ENCODE measurements at places on chromosomes 3 and 15. TPM values are rescaled to one million over a fixed set of nuclear protein-coding genes. Genes with fewer than 3 reads are reported as not detected.

DNA sequence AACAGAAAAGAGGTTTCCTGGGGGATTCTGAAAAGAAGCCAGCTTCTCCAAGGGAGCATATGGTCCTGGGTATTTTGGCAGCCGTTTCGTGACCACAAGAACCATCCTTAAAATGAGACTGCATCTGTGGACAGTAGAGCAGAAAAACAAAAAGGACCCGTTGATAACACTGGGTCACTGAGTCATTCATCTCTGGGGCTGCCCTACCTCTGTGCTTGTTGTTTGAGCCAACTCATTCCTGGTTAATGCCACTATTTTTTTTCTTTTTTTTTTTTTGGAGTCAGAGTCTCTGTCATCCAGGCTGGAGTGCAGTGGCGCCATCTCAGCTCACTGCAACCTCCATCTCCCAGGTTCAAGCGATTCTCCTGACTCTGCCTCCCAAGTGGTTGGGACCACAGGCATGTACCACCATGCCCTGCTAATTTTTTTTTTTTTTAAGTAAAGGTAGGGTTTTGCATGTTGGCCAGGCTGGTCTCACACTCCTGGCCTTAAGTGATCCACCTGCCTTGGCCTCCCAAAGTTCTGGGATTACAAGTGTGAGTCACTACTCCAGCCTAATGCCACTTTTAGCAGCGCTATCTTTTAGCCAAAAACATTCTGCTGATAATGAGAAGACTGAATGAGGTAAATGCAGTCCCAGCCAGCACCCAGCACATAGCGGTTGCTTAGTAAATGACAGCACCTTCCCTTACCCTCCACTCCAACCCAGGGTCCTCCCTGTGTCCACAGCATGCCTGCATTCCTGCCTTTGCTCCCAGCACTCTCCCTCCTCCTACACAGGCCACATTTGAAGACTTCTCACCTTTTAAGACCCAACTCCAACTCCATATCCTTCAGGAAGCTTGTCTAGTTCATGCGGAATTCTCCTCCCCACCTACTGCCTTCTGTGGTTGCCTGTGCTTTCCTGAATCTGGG lies 9.1 kb upstream of the ISL2 start:
- H3K27me3 ChIP-seq: no peaks in the 10 kb centered on the region
- no peak overlapping the region for H3K27ac ChIP-seq
- H3K36me3 ChIP-seq: no peaks in the 10 kb centered on the region
- no peak for DNase-seq

GRCh38 chr3:113981803-113982202 lies 34.0 kb downstream of the ZDHHC23 start:
- H3K27ac ChIP-seq: no peak overlapping the region
- H3K4me3 ChIP-seq: no peak overlapping the region
- H3K36me3 ChIP-seq: no peaks in the 10 kb centered on the region
- no peak for DNase-seq
- H3K4me1 ChIP-seq: no peaks in the 10 kb centered on the region

Gene AADACL2
- total RNA-seq: not detected

Gene TCF12
- total RNA-seq: 26.9 TPM

- H3K4me3 ChIP-seq: no peak overlapping the region
- peak; percentile 55 for DNase-seq
- peaks cover 29% of the 10 kb centered on the region for H3K36me3 ChIP-seq
- no peaks in the 10 kb centered on the region for H3K27me3 ChIP-seq
- no peak overlapping the region for H3K27ac ChIP-seq
Observed at GRCh38 chr15:73265536-73266153, 103.1 kb downstream of the HCN4 start.

- no peaks in the 10 kb centered on the region for H3K27me3 ChIP-seq
- H3K4me1 ChIP-seq: no peaks in the 10 kb centered on the region
- DNase-seq: no peak
- H3K36me3 ChIP-seq: no peaks in the 10 kb centered on the region
- no peak overlapping the region for H3K4me3 ChIP-seq
- no peak overlapping the region for H3K27ac ChIP-seq
Observed at GRCh38 chr3:43727930-43728329, 37.2 kb downstream of the ABHD5 start.

GRCh38 chr3:65936908-65937638 lies 101.6 kb downstream of the MAGI1 start:
- H3K27me3 ChIP-seq: no peaks in the 10 kb centered on the region
- H3K4me1 ChIP-seq: peaks cover 5% of the 10 kb centered on the region
- no peak overlapping the region for H3K27ac ChIP-seq
- no peak overlapping the region for H3K4me3 ChIP-seq
- no peaks in the 10 kb centered on the region for H3K36me3 ChIP-seq

- no peaks in the 10 kb centered on the region for H3K4me1 ChIP-seq
- no peak overlapping the region for H3K4me3 ChIP-seq
- H3K36me3 ChIP-seq: no peaks in the 10 kb centered on the region
- H3K27me3 ChIP-seq: no peaks in the 10 kb centered on the region
Observed at GRCh38 chr3:120435621-120436020, 15.2 kb downstream of the FSTL1 start.

- peaks cover 38% of the 10 kb centered on the region for H3K4me1 ChIP-seq
- no peaks in the 10 kb centered on the region for H3K27me3 ChIP-seq
- H3K4me3 ChIP-seq: no peak overlapping the region
Observed at GRCh38 chr15:92637626-92638025, 17.9 kb downstream of the FAM174B start.

- no peaks in the 10 kb centered on the region for H3K36me3 ChIP-seq
- no peaks in the 10 kb centered on the region for H3K27me3 ChIP-seq
- H3K4me3 ChIP-seq: no peak overlapping the region
- DNase-seq: no peak
- H3K4me1 ChIP-seq: no peaks in the 10 kb centered on the region
Observed at GRCh38 chr3:197525706-197526105, 30.1 kb downstream of the BDH1 start.

- no peaks in the 10 kb centered on the region for H3K27me3 ChIP-seq
- no peak overlapping the region for H3K4me3 ChIP-seq
- DNase-seq: no peak
- no peaks in the 10 kb centered on the region for H3K4me1 ChIP-seq
Observed at GRCh38 chr15:92578096-92578835, 77.3 kb downstream of the FAM174B start.

DNA sequence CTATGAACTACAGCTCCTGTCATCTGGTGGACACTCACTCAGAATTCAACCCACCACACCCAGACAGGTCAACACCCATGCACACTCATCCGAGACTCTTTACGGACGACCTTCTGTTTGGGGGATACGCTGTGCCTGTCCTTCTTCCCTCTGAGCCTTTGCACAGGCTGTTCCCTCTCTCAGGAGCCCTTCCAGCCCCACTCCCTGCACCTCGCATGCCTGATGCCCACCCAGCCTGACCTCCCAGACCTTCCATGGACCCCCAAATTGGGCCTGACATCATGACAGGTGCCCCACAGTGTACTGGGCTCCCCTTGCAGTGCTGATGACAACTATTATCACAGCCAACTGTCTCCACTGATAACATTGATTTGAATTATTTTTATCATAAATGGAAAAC lies 135.8 kb downstream of the NSMCE3 start:
- no peak overlapping the region for H3K4me3 ChIP-seq
- no peaks in the 10 kb centered on the region for H3K36me3 ChIP-seq
- no peaks in the 10 kb centered on the region for H3K4me1 ChIP-seq
- no peak for DNase-seq
- H3K27me3 ChIP-seq: no peaks in the 10 kb centered on the region

- no peaks in the 10 kb centered on the region for H3K4me1 ChIP-seq
- no peak overlapping the region for H3K4me3 ChIP-seq
- H3K27ac ChIP-seq: no peak overlapping the region
- H3K27me3 ChIP-seq: peaks cover 4% of the 10 kb centered on the region
- peak; percentile 12 for DNase-seq
Observed at GRCh38 chr3:79086514-79086913, 681.3 kb downstream of the ROBO1 start.

Gene SEMA7A
- 0.51 TPM for total RNA-seq

Gene APBA2
- total RNA-seq: 9.3 TPM

Gene CISH
- total RNA-seq: 21.0 TPM

DNA sequence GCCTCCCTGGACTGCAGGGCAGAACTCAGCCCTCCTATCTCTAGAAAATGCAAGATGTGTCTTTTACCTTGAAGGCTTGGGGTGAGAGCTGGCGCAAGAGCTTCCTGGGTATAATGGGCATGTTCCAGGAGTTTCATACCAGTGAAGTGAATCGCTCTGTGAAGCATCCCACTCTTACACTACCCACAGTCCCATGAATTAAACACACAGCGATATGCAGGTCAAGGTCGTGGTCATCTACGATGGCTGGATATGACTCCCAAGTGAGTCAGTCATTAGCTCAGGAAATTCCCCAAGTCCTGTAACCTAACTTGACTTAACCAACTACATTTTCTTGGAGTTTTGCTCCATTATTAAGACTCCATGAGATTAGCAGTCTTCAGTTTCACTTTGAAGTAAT lies 439.7 kb downstream of the NTRK3 start:
- no peaks in the 10 kb centered on the region for H3K27me3 ChIP-seq
- DNase-seq: no peak
- H3K4me1 ChIP-seq: no peaks in the 10 kb centered on the region
- no peaks in the 10 kb centered on the region for H3K36me3 ChIP-seq
- no peak overlapping the region for H3K4me3 ChIP-seq

GRCh38 chr15:88982304-88982945 lies 69.2 kb upstream of the MFGE8 start:
- H3K4me3 ChIP-seq: no peak overlapping the region
- DNase-seq: peak; percentile 30
- no peaks in the 10 kb centered on the region for H3K36me3 ChIP-seq
- H3K27ac ChIP-seq: no peak overlapping the region
- no peaks in the 10 kb centered on the region for H3K4me1 ChIP-seq

DNA sequence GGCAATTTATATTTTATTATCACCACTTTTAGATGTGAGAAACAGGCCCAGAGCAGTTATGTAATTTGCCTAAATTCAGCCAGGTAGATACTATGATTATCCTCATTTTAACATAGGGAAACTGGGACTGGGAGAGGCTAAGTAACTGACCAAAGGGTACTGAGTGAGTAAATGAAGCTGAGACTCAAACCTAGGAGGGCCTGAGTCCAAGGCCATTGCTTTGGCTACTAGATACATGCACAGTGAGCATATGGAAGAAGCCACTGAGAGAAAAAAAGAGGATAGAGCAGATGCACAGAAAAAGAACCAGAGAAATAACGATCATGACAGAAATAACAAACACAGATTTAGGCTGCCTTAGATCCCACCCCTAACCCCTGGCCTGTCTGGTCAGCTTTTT lies 33.6 kb downstream of the USF3 start:
- H3K4me1 ChIP-seq: peaks cover 44% of the 10 kb centered on the region
- no peak for DNase-seq
- H3K27ac ChIP-seq: peak overlapping the region; percentile 88
- H3K36me3 ChIP-seq: peaks cover 5% of the 10 kb centered on the region

- H3K27me3 ChIP-seq: no peaks in the 10 kb centered on the region
- DNase-seq: peak; percentile 34
- no peaks in the 10 kb centered on the region for H3K36me3 ChIP-seq
- H3K4me1 ChIP-seq: no peaks in the 10 kb centered on the region
Observed at GRCh38 chr3:77313843-77314242, 273.9 kb downstream of the ROBO2 start.

Gene LRRC34
- 0.73 TPM for total RNA-seq

- H3K4me1 ChIP-seq: peaks cover 3% of the 10 kb centered on the region
- no peak overlapping the region for H3K27ac ChIP-seq
- no peaks in the 10 kb centered on the region for H3K27me3 ChIP-seq
- no peak overlapping the region for H3K4me3 ChIP-seq
- H3K36me3 ChIP-seq: no peaks in the 10 kb centered on the region
- no peak for DNase-seq
Observed at GRCh38 chr3:42873221-42873982, 2.3 kb downstream of the CYP8B1 start.

Gene PRSS50
- total RNA-seq: 0.38 TPM

GRCh38 chr3:42376344-42376798 lies 34.0 kb downstream of the LYZL4 start:
- H3K4me3 ChIP-seq: no peak overlapping the region
- H3K36me3 ChIP-seq: no peaks in the 10 kb centered on the region
- H3K4me1 ChIP-seq: no peaks in the 10 kb centered on the region
- no peak overlapping the region for H3K27ac ChIP-seq
- DNase-seq: no peak
- no peaks in the 10 kb centered on the region for H3K27me3 ChIP-seq

Gene ACVR2B
- total RNA-seq: 6.0 TPM

DNA sequence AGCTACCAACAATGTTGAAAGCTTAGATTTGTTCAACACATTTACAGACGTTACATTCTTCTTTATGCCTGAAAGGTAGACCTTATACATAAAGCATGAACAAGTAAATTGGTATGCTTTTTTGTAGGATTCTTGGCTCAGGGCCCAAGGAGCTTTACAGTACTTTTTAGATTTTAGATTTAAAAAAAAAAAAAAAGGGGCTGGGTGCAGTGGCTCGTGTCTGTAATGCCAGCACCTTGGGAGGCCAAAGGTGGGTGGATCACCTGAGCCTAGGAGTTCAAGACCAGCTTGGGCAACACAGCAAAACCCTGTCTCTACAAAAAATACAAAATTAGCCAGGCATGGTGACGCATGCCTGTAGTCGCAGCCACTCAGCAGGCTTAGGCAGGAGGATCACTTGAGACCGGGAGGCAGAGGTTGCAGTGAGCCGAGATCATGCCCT lies 39.7 kb downstream of the MEF2A start:
- H3K36me3 ChIP-seq: no peaks in the 10 kb centered on the region
- H3K4me1 ChIP-seq: no peaks in the 10 kb centered on the region
- DNase-seq: no peak
- no peak overlapping the region for H3K27ac ChIP-seq
- no peak overlapping the region for H3K4me3 ChIP-seq

DNA sequence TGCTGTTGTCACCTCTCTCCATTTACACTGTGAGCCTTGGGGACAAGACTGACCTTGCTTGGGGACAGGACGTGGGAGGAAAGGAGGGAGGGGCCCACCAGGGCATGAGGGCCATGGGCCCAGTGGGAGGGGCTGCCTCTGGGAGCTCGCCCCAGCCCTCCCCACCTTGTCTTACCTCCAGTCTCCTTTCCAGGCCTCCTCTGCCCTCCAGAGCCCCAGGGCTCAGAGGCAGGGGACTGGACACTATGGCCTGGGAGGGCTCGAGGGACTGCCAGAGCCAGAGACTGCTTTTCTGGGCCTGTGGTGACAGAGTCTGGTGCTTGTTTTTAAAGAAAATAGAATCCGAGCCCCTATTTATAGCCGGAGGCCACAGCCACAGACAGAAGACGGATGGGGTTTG lies 10.2 kb downstream of the CSPG4 start:
- H3K4me1 ChIP-seq: no peaks in the 10 kb centered on the region
- no peaks in the 10 kb centered on the region for H3K27me3 ChIP-seq
- H3K36me3 ChIP-seq: no peaks in the 10 kb centered on the region
- DNase-seq: no peak
